T-cell (primary cell): ENCODE measurements at places on chromosomes 2 and 18.

GRCh38 chr18:59060551-59060950 is 79.1 kb upstream of the SEC11C start:
- no peaks in the 10 kb centered on the region for H3K36me3 ChIP-seq
- H3K4me3 ChIP-seq: no peak overlapping the region
- no peak for DNase-seq
- H3K27me3 ChIP-seq: no peaks in the 10 kb centered on the region
- no peak overlapping the region for H3K27ac ChIP-seq
- H3K4me1 ChIP-seq: no peaks in the 10 kb centered on the region

DNA sequence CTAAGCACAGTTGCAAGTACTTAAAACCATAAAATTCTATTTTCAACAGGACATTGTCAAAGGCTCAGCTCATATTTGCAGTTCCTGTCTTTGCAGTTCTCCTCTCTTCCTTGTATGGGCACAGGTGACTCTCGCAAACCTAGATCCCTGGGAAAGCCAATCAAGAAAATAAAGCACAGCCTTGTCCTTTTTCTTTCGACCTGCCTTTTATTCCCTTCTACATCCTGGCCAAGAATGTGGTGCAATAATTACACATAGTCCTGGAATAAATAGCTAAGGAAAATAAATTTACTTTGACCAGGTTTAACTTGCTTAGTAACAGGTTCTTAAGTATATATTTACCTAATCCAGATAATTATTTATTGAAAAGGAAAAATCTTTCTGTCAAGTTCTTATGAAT is 20.2 kb downstream of the ATG16L1 start:
- DNase-seq: no peak
- peak overlapping the region; percentile 89 for H3K27ac ChIP-seq
- no peak overlapping the region for H3K4me3 ChIP-seq
- no peaks in the 10 kb centered on the region for H3K27me3 ChIP-seq
- H3K4me1 ChIP-seq: peaks cover 44% of the 10 kb centered on the region

GRCh38 chr18:754656-755055 is 42.2 kb upstream of the ENOSF1 start:
- H3K36me3 ChIP-seq: peaks cover 20% of the 10 kb centered on the region
- H3K4me3 ChIP-seq: no peak overlapping the region
- no peaks in the 10 kb centered on the region for H3K27me3 ChIP-seq

DNA sequence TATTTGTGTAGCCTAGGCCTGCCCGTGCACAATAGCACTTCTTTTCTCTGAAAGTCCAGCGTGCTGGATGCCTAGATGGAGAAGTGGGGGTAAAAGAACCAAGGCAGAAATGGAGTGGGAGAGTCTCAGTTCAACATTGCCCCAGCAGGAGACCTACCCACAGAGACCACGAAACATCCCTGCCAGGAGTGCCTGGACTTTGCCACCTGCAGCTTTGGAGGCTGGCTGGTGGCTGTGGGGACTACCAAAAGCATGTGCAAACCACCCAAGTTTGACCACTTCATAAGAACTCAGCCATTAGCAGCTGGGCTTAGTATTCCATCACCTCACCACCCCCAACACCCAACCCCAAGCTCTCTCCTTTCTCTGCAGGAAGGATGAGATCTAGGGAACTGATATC is 416.9 kb upstream of the ID2 start:
- H3K36me3 ChIP-seq: no peaks in the 10 kb centered on the region
- DNase-seq: no peak
- no peaks in the 10 kb centered on the region for H3K4me1 ChIP-seq
- no peak overlapping the region for H3K4me3 ChIP-seq

DNA sequence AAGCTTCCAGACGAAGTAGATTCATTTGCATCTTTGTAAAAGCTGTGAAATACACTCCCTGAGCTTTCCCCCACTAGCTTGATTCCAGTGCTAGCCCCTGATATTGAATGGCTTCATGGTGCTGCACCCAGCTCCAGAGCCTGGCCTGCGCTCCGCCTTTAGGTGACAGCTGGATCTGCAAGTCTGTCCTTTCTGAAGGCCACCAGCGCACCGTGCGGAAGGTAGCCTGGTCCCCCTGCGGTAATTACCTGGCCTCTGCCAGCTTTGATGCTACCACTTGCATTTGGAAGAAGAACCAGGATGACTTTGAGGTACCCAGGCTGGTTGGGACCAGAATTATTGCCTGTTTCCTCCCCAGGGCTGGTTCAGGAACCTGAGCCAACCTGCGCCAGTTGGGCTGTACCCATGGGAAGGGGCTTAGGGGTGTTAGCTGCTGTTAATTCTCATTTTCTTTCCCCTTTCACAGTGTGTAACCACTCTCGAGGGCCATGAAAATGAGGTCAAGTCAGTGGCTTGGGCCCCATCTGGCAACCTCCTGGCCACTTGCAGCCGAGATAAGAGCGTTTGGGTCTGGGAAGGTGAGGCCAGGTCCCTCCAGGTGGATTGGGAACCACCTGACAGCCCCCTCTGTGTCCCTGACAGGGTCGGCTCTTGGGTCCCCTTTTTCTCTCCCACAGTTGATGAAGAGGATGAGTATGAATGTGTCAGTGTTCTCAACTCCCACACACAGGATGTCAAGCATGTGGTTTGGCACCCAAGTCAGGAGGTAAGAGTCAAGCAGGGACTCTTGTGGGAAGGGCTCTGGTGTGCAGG is 1.3 kb downstream of the CIAO1 start:
- H3K36me3 ChIP-seq: peaks cover 11% of the 10 kb centered on the region
- peak; percentile 35 for DNase-seq
- H3K4me1 ChIP-seq: peaks cover 47% of the 10 kb centered on the region
- peak overlapping the region; percentile 45 for H3K27ac ChIP-seq
- H3K27me3 ChIP-seq: no peaks in the 10 kb centered on the region
- H3K4me3 ChIP-seq: peak overlapping the region; percentile 73

- H3K36me3 ChIP-seq: no peaks in the 10 kb centered on the region
- H3K4me3 ChIP-seq: peak overlapping the region; percentile 58
- peak overlapping the region; percentile 79 for H3K27ac ChIP-seq
- H3K4me1 ChIP-seq: peaks cover 15% of the 10 kb centered on the region
Measured at GRCh38 chr2:73385123-73385503, 523 bp upstream of the ALMS1 start.

- no peaks in the 10 kb centered on the region for H3K27me3 ChIP-seq
- H3K27ac ChIP-seq: no peak overlapping the region
- peaks cover 33% of the 10 kb centered on the region for H3K4me1 ChIP-seq
- H3K4me3 ChIP-seq: no peak overlapping the region
Measured at GRCh38 chr2:237895544-237896506, 36.4 kb downstream of the RAMP1 start.

DNA sequence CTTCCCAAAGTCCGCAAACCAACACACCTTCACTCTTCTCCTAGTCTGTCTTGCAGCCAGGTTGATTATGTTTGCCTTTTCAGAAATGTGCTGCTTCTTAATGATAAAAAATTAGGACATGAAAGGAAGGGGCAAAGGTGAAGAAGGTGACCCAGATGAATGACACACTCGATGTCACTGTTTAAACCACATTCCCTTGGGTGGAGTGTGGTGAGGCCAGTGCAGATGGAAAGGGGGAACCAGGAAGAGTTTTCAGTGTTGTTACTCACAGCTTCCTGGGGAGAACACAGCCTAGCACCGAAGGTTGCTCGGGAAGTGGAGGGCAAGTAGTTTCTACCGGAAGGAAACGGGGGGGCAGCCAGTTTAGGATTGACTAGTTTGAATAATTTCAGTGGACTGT is 57.2 kb upstream of the BOD1L2 start:
- H3K4me3 ChIP-seq: no peak overlapping the region
- no peak overlapping the region for H3K27ac ChIP-seq
- H3K4me1 ChIP-seq: peaks cover 6% of the 10 kb centered on the region
- DNase-seq: no peak

DNA sequence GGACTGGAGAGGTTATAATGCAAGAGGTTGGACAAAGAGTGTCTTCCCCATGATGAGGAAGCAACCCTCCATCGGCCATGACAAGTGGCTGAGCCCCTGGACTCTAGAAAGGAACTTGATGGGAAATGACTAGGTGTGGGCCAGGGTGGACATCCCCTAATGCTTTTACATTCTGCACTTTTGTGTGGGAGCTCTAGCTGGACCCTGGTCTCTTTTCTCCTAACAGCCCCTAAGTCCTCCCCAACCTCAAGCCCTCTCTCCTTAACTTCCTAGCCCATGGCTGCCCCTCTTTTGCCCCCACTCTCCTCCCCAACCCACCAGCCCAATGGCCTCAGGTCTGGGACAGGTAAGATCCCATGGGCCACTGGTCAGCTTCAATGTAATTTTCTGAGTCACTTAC is 2.4 kb downstream of the CD207 start:
- no peaks in the 10 kb centered on the region for H3K4me1 ChIP-seq
- no peak overlapping the region for H3K27ac ChIP-seq
- no peak for DNase-seq
- no peaks in the 10 kb centered on the region for H3K36me3 ChIP-seq
- H3K4me3 ChIP-seq: no peak overlapping the region

- no peaks in the 10 kb centered on the region for H3K36me3 ChIP-seq
- no peaks in the 10 kb centered on the region for H3K27me3 ChIP-seq
- H3K27ac ChIP-seq: no peak overlapping the region
- no peak overlapping the region for H3K4me3 ChIP-seq
- DNase-seq: no peak
Measured at GRCh38 chr2:26080356-26080755, 46.5 kb downstream of the RAB10 start.

- H3K4me3 ChIP-seq: no peak overlapping the region
- no peaks in the 10 kb centered on the region for H3K36me3 ChIP-seq
- H3K27me3 ChIP-seq: peaks cover 17% of the 10 kb centered on the region
- no peak for DNase-seq
Measured at GRCh38 chr2:119245841-119246230, 22.2 kb downstream of the STEAP3 start.

- H3K27me3 ChIP-seq: no peaks in the 10 kb centered on the region
- H3K27ac ChIP-seq: no peak overlapping the region
- H3K4me1 ChIP-seq: no peaks in the 10 kb centered on the region
- no peak overlapping the region for H3K4me3 ChIP-seq
- no peak for DNase-seq
Measured at GRCh38 chr2:133641497-133641896, 73.2 kb upstream of the NCKAP5 start.

GRCh38 chr2:235939471-235939870 is 228.7 kb downstream of the GBX2 start:
- H3K4me3 ChIP-seq: no peak overlapping the region
- H3K27ac ChIP-seq: no peak overlapping the region
- no peaks in the 10 kb centered on the region for H3K36me3 ChIP-seq
- peaks cover 4% of the 10 kb centered on the region for H3K27me3 ChIP-seq

DNA sequence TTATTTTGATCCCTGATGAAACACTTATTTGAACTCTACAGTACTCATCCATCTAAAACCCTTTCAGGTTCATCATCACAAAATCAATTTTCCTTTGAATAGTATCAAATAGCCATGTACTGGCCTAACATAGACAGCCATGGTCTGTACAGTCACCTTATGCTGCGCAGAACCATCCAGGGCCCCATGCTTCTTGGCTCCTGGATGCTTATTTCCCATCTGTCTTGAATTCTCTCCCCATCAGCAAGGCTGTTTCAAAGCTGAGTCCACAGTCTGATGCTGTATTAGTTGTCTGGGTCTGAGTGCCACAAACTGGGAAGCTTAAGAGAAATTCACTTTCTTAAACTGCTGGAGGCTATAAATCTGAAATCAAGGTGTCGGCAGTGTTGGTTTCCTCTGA is 290.2 kb downstream of the OSR1 start:
- H3K4me1 ChIP-seq: no peaks in the 10 kb centered on the region
- DNase-seq: no peak
- H3K4me3 ChIP-seq: no peak overlapping the region
- no peaks in the 10 kb centered on the region for H3K27me3 ChIP-seq
